Activated CD8-positive, alpha-beta memory T cell treated with anti-CD3 and anti-CD28 coated beads for 1 hour (primary cell): ENCODE measurements at places on chromosomes 6 and 20.

DNA sequence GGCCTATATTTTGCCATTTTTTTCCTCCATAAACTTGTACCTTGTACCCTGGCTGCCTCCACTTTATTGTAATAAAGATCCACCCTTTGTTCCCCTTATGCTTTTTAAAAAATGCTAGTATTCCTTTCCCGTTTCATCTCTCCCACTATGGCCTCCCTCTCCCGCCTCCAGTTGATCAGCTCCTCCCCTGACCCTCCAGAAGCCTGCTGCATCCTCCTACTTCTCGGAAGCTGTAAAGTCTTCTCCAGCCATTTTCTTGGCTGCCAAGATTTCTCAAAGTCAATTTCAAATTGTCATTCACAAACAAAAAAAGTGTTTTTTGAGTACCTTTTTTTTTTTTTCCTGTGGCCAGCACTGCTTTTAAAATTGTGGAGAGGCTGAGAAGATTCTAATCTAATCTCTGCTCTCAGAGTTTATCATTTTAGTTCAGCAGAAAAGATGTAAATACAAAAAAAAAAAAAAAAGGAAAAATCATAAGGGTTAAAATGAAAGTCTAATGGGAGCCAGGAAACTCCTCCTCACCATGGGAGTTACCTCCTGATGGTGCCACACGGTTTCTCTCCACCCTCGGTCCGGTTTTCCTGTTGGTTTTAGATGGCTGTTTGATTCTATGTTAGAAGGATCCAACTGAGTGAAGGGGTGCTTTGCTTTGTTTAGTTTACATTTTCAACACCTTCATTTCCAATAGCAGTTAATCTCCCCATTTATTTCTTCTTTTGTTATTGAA, 103.0 kb upstream of the KCNK16 start:
- DNase-seq, result no peak

DNA sequence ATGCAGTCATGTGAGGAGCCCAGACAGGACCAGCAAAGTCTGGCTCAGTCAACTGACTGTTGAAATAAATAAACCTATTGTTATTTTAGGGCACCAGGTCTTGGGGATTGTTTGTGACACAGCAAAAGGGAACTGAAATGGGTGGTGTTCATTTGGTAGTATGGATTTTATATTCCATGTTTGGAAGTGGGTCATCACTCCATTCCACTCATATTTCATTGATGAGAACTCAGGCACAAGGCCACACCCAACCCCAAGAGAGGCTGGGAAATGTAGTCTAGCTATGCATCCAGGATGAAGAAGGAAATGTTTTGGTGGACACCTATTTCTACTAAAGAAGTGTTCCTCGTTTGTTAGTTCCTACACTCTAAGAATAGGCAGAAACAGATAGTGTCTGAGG, 64.9 kb upstream of the BTBD3 start:
- no peak for DNase-seq

- DNase-seq, result no peak
Observed at GRCh38 chr6:115909923-115910546, 150.7 kb downstream of the FRK start.

DNA sequence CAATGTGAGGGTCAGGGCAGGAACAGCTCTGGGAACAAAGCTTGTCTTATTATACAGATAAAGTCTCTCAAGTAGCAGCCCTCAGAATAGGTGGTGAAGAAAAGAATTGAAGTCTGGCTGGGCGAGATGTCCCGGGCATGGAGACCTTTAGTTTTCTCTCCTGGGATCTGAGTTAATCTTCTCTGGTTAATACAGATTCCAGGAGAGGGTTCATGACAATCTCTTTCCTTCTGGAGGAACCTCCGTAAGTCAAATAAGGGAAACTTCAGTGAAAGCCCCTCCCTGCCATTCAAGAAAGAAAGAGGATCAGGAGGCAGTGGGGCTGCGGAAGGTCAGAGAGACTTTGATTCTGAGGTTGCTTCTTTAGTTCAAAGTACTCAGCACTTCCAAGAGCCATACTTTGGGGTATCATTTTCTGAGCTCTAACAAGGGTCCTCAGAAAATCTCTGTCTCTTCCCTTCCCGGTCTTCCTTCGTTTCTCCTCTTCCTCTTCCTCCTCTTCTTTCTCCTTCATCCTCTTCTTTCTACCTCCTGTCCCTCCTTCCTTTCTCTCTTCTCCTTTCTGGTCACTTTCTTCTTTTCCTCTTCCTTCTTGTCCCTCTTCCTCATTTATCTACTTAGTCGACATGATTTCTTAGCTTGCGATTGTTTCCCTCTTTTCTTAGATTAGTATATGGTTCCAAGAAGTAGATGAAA, 4.6 kb upstream of the ZNF184 start:
- no peak for DNase-seq

GRCh38 chr6:10385524-10386132, 29.2 kb downstream of the TFAP2A start:
- no peak for DNase-seq

DNA sequence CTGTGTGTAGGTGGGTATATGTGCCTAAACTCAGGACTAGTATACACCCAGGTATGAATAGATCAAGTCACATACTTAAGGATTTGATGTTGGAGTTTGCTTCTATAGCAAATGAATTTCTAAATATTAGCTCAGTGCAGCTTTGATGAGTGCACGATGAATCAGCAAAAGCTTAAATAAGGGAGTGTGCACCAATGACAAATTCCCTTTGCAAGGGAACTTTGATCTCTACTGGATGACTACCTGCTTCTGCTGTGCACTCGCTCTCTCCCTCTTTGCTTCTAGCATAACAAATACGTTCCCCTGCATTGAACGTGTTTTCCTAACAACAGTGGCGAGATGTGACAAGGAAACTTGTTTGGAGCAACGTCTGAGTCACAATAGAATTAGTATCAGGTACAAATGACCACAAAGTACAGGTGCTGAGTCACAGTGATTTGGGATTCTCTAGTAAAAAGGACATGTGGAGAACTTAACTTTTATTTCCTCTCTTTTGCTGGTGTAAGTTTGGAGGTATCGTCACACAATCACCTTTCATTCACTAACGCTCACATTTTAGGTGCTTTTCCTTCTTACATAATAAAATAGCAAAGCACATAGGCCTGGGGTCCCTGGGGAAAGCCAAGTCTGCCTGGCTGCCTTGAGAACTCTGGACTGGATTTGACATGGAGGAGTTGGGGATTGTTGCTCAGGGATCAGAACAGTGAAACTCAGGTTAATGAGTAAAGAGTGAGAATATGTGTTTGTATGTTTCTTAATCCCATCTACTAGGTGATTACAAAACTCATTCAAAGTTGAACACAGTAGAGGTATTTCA, 49.7 kb downstream of the KLHL31 start:
- DNase-seq, result no peak

DNA sequence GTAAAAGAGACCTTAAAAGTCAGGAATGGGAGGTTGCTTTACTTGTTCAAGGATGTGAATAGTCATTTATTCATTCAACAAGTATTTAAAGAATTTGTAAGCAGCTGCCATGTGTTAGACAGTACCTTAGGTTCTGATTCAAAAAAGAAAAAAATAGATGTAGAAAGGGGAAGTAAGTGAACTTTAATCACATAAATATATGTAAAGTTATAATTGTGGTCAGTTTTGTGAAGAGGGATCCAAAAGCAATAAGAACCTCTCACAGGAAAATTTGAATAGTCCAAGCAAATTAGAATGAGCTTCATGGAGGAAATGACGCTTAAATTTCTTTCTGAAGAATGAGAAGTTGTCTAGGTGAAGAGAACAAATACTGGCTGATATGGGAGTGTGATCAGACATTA, 596.1 kb upstream of the CITED2 start:
- no peak for DNase-seq

- DNase-seq, result no peak
Observed at GRCh38 chr6:131683479-131683878, 17.7 kb downstream of the OR2A4 start.

DNA sequence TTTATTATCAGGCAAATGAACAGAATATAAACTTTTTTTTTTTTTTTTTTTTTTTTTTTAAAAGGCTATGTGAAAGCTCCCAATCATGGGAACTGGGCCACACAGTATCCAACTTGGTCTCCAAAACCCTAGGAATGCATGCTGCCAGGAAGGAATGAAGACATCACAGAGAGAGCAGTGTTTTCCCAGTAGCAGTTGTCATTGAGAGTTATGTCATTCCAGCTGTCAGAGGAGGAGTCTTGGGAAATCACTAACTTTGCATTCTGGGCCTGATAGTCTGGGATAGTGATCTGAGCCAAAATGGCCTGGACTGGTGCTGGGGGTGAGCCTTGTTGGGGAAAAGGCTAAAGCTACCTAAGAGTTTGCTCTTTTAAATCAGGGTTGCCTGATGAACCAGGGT, 231.3 kb upstream of the MAP3K7 start:
- DNase-seq, result no peak

GRCh38 chr6:137170266-137171052, 3.0 kb downstream of the IL22RA2 start:
- DNase-seq, result no peak

DNA sequence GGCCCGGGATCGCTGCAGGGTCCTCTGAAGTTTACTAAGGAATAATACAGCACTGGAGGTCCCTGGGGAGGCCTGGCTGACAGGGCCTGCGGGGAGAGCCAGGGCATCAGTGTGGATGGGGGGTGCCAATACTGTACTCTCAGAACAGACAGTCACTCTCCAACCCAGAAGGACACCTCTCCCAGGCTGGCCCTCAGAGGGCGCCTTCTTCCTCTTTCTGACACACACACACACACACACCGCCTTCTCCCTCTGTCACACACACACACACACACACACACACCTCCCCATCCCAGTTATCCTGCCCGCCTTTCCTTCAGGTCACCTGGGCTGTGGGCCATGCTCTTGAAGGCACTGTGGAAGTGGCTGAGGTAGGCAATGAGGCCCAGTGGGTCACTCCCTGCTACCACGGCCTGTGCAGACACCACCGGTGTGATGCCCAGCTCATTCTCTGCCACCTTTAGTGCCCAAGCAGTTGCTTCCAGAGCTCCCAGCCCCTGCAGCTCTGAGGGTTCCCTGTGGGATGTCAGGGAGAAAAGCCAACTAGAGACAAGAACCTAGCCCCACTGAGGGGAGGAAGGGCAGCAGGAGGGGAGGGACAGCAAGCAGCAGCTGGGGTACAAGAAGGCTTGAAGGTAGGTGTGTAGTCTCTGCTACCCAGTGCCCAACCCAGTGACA, 7.5 kb downstream of the SMPD2 start:
- no peak for DNase-seq

DNA sequence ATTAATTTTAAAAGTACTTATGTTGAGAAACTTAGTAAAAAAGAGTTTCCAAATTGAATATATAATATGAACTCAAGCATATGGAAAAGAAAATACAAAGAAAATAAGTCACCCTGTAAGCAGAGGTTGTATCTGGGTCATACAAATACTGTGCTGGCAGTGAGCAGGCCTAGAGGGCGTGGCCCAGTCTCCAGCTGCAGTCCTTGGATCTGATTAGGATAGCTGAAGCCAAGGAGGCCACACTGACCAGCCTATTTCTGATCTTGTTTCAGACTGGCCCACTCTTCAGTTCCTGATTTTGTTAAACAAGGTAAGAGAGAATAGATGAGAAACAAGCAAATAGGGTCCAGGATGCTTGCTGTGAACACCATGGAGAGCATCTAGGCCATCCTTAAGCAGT, 228.8 kb downstream of the EPM2A start:
- no peak for DNase-seq

DNA sequence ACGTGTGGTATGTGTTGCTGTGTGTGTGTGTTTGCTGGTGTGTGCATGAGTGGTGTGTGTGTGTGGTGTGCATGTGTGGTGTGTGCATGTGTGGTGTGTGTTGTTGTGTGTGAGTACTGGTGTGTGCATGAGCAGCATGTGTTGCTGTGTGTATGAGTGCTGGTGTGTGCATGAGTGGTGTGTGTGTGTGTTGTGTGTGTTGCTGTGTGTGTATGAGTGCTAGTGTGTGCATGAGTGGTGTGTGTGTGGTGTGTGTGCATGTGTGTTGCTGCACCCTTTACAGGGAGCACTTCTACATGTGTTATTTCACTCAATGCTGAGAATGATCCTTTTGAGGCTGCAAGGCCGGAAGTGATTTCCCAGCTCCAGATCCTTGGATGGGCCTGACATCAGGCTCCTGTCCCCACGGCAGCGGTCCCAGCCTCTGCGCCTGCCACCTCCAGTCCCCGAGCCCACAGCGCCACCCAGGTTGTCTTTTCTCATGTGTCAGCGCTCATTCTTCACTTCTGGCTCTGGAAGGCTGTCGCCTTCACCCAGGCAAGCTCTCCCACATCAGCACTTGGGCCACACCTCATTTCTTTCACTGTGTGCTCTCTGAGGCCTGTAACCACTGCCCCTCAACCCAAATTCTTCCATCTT, 2.6 kb downstream of the NPEPL1 start:
- DNase-seq, result no peak

DNA sequence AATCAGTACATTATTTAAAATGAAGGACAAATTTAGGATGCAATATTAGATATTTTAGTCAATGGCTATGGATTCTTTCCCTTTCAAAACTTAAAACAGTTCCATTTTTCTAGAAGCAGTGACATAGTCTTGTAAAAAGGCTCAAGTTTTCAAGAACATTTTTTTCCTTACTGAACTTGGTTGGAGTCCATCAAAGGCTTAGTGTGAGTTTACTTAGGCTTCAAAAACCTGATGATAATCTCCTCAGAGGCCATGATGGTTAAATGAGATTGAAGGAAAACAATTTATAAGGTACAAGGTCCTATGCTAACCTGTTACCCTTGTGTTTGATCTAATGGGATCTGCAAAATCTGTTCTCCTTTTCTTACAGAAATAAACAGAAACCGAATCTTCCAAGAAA, 531.8 kb downstream of the UTRN start:
- DNase-seq, result no peak

DNA sequence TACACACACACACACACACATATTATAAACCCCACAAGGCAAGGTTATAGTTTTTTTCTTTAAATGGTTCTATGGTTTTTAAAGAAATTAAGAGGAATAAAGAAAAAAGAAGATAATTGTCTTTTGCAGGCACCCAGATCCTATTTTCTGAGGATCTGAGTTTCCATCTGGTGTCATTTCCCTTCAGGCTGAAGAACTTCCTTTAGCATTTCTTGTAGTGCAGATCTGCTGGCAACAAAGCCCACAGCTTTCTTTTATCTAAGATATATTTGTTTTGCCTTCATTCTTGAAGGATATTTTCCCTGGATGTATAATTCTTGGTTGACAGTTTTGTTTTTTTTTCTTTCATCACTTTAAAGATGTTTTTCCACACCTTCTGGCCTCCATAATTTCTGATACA, 57.6 kb upstream of the PMEPA1 start:
- no peak for DNase-seq

GRCh38 chr6:43923376-43924221, 153.6 kb downstream of the VEGFA start:
- DNase-seq, result no peak

DNA sequence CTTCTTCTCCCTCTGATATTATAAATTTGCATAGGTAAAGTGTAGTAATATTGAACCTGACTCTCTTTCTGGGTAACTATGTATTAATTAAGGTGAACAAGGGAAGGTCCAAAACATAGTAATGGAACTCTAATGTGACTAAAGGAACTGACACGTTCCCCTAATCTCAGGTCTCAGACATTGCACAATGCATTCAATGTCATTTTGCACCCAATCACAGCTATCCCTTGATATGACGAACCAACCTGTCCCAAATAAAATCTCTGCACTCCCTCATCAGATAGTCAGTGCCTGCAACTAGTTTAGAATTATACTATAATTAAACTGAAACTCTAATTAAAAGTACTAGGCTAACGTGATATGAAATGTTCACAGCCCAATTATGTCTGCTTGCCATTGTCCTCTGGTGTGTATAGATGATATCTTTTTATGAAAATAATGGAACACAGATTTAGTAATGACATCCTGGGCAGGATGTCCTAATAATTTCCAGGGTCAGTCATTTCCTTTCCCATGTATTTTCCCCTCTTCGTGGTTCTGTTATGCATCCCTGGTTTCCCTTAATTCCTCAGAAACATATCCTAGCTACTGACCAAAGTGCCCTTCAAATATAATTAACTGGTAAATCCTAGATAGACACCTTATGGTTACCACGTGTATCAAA, 36.8 kb downstream of the PTPRK start:
- no peak for DNase-seq
